ENCODE measurements at places on chromosomes 1 and 21.

- no peak for DNase-seq
These were observed 24.7 kb upstream of the KDM4A start for GRCh38 chr1:43625063-43625780.

- DNase-seq = peak; percentile 89
These were observed 23.2 kb upstream of the CNIH3 start for GRCh38 chr1:224592636-224593582.

DNA sequence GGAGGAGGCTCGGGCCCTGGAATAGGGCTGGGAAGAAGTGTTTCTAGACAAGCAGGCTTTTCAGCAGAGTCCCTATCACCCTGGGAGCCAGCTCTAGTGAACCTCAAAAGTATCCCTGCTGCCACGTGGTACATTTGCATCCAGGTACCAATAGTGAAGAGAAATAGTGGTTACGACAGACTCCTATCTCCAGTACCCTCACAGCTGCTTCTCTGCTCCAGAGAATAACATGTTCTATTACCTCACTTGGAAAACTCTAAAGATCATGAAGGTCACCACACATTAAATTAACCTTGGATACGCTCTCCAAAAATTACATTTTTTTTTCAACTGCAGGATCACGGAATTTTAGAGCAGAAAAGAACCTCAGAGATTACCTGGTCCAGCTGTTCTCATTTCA lies 230.4 kb upstream of the PLD5 start:
- DNase-seq = peak; percentile 54

DNA sequence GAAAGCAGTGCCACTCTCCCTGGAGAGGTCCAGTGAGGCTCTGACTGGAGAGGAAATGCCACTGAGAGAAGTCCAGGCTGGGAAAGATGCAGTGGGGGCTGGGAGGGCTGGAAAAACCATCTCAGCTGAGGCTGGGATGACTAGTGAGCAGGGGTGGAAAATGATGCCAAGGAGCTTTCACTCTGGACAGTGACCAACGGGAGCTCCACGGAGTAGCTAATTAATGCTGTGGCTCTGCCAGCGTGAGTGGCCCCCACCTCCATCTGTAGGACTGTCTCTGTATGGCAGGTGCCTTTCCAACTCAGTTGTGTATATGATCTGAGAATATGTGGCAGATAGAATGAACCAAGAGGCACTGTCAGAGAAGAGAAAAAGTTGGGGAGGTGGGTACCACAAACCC lies 86.7 kb downstream of the DDX20 start:
- DNase-seq = no peak

- DNase-seq = no peak
These were observed 3.7 kb upstream of the MROH9 start for GRCh38 chr1:170931650-170932049.
